ENCODE measurements at places on chromosomes 2 and 18.

GRCh38 chr2:84996909-84997308 is 25.9 kb downstream of the KCMF1 start:
- no peak for DNase-seq

DNA sequence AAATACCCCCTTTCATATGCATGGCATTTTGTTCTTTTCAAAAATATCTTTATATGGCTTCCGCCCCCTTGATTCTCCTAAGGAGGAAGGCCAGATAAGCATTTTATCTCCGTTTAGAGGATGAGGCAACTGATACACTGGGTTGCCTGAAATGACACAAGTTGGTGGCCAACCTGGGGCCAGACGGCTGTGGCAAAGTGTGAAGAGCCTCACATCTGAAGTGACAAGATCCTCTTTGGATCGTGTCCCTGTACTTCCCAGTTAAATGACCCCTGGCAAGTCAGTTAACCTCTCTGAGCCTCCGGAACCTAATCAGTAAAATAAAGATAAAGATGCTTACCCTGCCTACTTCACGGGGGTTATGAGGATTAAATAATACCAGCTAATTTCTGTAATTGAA is 4.6 kb downstream of the SETBP1 start:
- DNase-seq: no peak

DNA sequence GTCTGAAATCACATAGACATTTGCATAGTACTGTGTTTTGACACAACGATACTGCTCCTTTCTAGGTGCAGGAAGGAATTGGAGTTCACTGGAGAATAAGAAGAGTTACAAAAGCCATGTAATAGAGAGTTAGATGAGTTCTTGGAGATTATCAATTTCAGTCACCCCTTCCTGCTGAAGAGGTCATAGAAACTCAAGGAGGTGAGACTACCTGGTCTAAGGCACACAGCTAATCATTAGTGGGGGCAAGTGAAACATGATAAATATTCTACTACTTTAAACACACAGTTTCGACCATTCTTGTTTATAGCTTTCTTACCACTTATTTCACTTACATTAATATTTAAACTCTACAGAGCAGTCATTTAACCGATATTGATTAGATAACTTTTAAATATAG is 286.9 kb upstream of the NXPH2 start:
- no peak for DNase-seq

- no peak for DNase-seq
Observed at GRCh38 chr18:26863122-26863879, 2.2 kb downstream of the AQP4 start.

GRCh38 chr18:23306822-23307221 is 146.3 kb upstream of the RIOK3 start:
- no peak for DNase-seq

Measured in activated gamma-delta T cell (primary cell).